ENCODE measurements at places on chromosomes 4 and X.
A peak's percentile ranks its signal among the peaks of the same experiment; 100 is the strongest.

DNA sequence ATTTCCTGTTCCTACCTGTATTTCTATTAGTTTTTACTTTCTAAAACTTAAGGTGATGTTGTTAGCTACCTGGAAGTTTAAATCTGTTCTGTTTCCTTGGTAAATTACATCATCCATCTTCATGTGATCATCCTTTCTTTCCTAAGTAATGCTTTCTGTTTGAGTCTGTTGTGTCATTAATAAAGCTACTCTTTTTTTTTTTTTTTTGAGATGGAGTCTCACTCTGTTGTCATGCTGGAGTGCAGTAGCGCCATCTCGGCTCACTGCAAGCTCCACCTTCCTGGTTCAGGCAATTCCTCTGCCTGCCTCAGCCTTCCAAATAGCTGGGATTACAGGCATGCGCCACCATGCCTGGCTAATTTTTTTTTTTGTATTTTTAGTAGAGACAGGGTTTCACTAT, 73.3 kb downstream of the FIP1L1 start:
- DNase-seq, result no peak

- DNase-seq, result no peak
Observed at GRCh38 chrX:106467422-106467821, 144.4 kb upstream of the RADX start.

GRCh38 chrX:104172121-104172520, 5.9 kb downstream of the FAM199X start:
- DNase-seq, result no peak

GRCh38 chr4:40205259-40206198, 8.7 kb downstream of the RHOH start:
- no peak for DNase-seq

GRCh38 chr4:151799417-151800012, 38.7 kb upstream of the GATB start:
- no peak for DNase-seq

- peak; percentile 12 for DNase-seq
Observed at GRCh38 chr4:128286474-128287058, 1.0 kb downstream of the PGRMC2 start.

DNA sequence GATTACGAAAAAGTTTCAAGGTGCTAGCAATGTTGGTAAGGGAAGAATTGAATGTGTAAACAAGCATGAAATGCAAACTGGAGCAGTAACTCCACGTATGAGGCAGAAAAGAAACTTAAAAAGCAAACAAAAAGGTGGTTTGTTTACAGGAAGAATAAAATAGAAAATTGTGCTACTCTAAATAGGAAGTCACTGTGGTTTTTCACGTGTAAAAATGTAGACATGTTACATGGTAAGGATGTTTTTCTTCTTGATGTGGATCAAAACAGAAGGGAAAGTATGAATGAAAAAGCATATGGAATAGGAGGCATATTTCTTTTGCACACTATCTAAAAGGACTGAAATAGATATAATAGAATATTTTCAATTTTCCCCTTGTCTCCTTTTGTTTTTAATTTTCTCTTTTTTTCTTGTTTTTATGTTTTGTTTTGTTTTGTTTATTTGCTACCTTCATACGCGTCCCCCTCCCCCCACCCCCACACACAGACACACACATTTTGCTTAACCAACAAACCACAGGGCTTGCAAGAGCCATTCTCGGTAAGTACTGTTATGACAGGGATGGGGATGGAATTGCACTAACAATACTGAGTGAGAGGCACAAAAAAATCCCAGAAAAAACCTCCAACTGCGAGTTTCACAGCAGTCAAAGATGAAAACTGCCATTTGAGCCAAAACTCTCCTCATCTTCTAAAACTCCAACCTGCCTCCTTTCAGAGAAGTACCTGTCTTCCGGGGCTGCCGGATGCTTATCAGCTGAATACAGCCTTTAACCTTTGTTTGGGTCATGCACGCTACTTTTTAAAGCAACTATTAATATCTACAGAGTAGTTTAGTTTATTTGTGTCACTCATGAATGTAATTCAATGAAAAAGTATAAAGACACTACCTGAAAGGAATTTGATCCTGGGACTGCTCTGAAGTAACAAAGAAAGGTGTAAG, 135.8 kb downstream of the IL15 start:
- no peak for DNase-seq

- DNase-seq, result no peak
Observed at GRCh38 chrX:119735467-119735866, 22.9 kb upstream of the SOWAHD start.

GRCh38 chrX:67503004-67503403, 40.8 kb upstream of the AR start:
- DNase-seq, result no peak

GRCh38 chr4:152849350-152849749, 69.6 kb downstream of the ARFIP1 start:
- DNase-seq, result no peak

- DNase-seq, result no peak
Observed at GRCh38 chr4:111842336-111842735, 302.9 kb upstream of the FAM241A start.

DNA sequence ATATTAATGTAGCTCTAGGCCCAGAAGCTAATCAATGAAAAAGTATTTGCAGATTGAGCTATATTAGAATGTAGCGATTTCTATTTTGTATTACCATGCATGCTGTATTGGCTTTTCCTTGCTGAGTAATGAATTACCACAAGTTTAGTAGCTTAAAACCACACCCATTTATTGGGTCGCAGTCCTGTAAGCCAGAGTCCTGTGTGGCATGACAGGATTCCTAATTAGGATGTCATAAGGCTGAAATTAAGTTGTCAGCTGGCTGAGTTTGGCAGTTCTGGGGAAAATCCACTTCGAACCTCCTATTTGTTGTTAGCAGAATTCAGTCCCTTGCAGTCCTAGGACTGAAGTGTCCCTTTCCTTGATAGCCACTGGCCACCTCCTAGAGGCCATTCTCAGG, 50.3 kb upstream of the HHIP start:
- DNase-seq, result no peak

GRCh38 chrX:72079607-72080006, 52.1 kb downstream of the RTL5 start:
- DNase-seq, result no peak

- DNase-seq, result no peak
Observed at GRCh38 chr4:1209821-1210220, 37.4 kb upstream of the SPON2 start.

GRCh38 chrX:48936429-48937053, 17.7 kb upstream of the PIM2 start:
- DNase-seq, result no peak

DNA sequence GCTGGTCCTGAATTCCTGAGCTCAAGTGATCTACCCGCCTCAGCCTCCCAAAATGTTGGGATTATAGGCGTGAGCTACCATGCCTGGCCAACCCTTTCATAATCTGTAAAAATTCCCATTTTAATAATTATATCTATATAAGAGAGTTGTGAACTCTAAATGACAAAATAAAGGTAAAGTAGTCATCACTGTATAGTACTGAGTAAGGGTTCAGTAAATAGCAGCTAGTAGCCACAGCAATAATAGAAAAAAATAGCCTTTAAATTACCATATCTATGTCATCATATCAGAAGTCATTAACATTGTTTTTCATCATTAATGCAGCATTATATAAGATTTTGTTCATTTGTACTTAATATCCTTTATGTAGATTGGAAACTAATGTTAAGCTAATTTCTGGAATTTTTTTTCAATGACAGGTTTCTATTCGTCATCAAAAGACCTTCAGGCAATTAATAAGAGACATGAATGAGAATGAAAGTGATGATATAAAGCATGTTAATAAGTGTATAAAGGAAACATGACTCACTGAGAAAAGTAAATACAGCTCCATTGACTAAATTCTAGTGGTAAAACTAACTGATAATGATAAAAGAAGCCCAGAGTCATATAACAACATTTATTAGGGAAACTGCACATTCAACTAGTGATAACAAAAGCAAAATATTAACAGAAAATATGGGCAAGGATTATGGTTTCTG, 85.9 kb upstream of the UGT8 start:
- DNase-seq, result no peak

DNA sequence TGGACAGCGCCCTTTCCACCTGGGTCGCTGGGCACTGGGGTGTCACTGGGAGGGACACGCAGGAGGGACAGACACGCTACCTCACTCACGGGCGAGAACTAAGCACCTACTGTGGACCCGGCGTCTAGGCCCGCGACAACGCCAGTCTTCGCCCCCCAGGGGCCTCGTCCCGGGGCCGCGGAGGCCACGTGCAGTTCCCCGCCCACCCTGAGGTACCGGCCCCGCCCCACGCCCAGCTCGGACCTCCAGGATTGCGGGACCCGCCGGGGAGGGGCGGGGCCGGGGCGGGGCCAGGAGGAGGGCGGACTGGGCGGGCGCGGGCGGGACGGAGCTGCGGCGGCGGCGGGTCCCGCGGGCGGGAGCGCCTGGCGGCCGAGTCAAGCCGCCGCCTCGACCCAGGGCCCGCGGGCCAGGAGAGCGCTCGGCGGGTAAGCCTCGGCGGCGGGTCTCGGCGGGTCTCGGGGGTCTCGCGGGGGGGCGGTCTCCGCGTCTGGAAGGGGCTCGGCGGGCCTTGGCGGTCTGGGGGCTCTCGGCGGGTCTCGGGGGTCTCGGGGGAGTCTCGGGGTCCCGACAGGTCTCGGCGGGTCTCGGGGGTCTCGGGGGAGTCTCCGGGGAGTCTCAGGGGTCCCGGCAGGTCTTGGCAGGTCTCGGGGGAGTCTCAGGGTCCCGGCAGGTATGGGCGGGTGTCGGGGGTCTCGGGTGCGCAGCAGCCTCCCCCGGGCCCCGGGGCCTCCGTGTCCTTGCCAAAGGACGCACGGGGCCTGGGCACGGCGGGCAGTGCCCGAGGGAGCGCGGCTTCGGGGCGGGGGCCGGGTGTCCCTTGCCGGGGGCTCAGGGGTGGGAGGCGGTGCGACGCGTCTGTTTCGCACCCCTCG, at the start of gene SH3BP2:
SH3BP2 (plus strand) TSS at position 375 of the 875 bp plus-strand sequence. CDS start 27,533 bp downstream, outside the sequence.
- no peak for DNase-seq

- no peak for DNase-seq
Observed at GRCh38 chr4:112266823-112267222, 18.9 kb downstream of the TIFA start.

DNA sequence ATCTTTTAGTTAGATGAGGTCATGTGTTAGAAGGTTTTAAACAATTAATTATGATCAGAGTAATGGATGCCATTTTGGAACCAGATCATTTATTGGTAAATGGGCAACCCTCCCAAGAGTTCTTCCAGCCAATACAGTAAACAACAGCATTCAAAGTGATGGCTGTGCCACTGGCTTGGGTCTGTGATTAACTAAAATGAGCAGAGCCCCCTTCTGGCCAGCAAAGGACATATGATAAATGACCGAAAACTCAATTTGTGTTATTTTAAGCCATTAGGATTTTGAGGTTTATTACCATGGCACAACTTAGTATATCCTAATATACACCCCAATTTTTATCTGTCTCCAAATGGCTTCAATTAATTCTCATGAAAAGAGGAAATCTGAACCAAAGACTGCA, 90.8 kb upstream of the NPFFR2 start:
- DNase-seq, result no peak

- no peak for DNase-seq
Observed at GRCh38 chrX:108071578-108071977, 19.8 kb downstream of the PSMD10 start.

GRCh38 chr4:85672116-85672515, 197.2 kb downstream of the ARHGAP24 start:
- no peak for DNase-seq

DNA sequence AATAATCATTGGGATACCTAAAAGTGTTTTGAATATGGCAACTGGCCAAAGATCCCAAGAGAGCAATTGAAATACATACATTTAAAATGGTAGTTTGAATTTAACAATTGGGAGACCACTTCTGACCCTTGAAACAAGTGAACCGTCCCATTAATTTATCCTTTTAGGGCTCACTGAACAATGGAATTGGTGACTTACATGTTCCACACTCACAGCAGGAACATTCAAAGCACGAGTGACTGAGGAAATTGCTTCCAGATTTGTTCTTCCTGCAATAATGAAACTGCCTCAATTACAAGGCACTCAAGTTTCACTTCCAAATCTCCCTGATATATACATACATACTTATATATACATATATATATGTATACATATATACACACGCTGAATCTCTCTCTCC, 20.6 kb downstream of the SLC39A8 start:
- DNase-seq, result no peak

GRCh38 chrX:109874548-109874947, 128.4 kb upstream of the TMEM164 start:
- DNase-seq, result no peak

- no peak for DNase-seq
Observed at GRCh38 chr4:43835869-43836268, 612.7 kb downstream of the KCTD8 start.

- DNase-seq, result no peak
Observed at GRCh38 chr4:175460414-175460813, 351.6 kb downstream of the GPM6A start.

- no peak for DNase-seq
Observed at GRCh38 chrX:57655065-57655464, 25.0 kb downstream of the NLRP2B start.

- DNase-seq, result no peak
Observed at GRCh38 chrX:107465932-107466620, 16.6 kb downstream of the FRMPD3 start.

DNA sequence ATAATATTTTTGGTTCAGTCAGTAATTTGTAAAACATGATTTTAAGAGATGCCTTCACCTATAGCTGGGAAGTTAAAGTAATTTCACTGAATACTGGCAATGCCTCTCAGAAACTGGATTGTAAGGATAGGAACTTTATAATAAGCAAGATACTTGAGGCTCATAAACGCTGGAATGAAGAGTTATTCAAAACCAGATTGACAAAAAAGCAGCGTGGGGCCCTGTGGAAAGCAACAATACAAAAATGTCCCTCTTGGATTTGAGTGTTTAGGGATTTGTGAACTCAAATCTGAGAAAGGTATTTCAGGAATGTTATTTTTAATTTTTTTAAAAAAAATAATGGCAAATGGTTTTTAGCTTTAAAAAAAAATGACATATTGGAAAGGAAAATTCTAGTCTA, 94.6 kb downstream of the ANK2 start:
- no peak for DNase-seq

Data from stimulated activated CD4-positive, alpha-beta T cell treated with anti-CD3 and anti-CD28 coated beads, Interleukin-2, amount 100 ng/mL, for 4 hours (primary cell).